H9 (cell line): ENCODE measurements at places on chromosomes 4 and X.

GRCh38 chr4:6688879-6689505 lies 4.7 kb upstream of the S100P start:
- H3K4me3 ChIP-seq = no peak overlapping the region
- H3K36me3 ChIP-seq = peaks cover 15% of the 10 kb centered on the region
- peak; percentile 81 for DNase-seq
- H3K4me1 ChIP-seq = no peaks in the 10 kb centered on the region; the same call in 1 of the 2 replicates

DNA sequence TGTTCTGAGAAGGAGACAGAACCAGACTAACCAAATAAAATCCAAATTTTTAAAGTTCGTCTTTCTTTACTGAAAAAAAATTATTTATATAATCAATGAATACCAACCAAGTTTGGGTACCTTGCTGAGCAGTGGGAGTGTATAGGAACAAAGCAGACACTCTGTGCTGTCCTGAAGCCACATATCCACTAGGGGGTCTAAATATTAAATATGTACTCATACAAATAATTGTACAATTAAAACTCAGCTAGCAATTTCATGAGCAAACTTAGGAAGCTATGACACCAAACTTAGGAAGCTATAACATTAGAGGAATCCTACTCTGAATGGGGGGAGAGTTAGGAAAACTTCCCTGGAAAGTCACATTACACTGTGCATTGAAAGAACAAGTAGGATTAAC lies 582.0 kb upstream of the EPHA5 start:
- no peak for DNase-seq
- no peaks in the 10 kb centered on the region for H3K4me1 ChIP-seq
- peaks cover 4% of the 10 kb centered on the region; the same call in 1 of the 2 replicates for H3K36me3 ChIP-seq
- no peak overlapping the region for H3K27ac ChIP-seq
- H3K4me3 ChIP-seq = no peak overlapping the region

DNA sequence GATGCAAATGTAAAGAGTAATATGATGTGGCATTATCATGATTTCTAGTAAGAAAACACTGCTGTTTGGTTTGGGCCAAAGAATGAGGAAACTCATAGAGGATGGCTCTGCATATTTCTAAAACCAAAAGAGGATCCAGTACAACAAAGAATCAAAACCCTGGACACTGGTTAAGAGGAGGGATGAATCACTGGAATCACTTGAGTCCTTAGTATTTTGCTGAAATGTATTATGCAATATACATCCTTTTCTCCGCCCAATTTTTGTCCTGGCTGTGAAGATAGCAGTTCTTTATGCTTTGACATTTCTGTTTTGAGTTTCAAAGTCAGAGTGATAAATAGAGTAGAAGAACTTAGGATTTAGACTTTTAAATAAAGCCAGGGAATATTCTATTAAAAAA lies 345.9 kb downstream of the PACRGL start:
- DNase-seq = no peak
- H3K4me1 ChIP-seq = no peaks in the 10 kb centered on the region
- H3K27me3 ChIP-seq = no peaks in the 10 kb centered on the region
- no peaks in the 10 kb centered on the region; the same call in 2 of the 3 replicates for H3K36me3 ChIP-seq

DNA sequence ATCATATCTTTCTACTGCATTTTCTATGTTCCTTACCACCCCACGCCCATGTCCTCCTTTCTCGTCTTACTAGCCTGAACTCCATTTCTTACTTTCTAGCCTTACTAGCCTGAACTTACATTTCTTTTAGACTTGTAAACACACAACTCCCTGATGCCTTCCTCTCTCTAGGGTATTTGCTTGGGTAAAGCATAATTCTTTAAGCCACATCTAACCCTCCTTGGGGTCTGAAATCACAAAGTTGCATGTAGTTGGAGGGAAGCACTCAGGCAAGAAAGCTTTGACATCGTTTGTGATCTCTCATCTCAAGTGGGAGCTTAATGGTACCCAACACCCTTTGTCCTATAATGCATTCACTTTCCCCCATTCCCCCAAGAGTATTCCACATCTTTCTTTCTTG lies 124.4 kb downstream of the SPOCK3 start:
- no peaks in the 10 kb centered on the region for H3K4me1 ChIP-seq
- H3K36me3 ChIP-seq = no peaks in the 10 kb centered on the region
- H3K27ac ChIP-seq = no peak overlapping the region
- no peak overlapping the region for H3K4me3 ChIP-seq
- H3K27me3 ChIP-seq = no peaks in the 10 kb centered on the region
- no peak for DNase-seq

DNA sequence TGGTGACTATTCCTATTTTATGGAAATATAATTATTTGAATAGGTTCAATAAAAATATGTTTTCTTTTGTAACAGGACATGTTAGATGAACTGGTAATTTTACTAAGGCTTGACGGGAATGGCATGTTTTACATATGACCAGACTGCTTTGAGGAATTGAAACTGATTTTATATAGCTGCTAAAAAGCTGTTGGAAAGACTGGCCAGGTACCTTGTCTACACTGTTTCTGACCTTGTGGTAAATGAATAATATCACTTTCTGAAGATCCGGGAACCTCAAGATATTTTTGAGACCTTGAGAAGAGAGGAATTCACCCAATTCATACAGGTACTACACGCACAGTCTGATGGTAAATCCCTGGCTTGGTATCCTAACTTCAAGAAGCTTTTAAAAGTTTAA lies 42.1 kb upstream of the USP46 start:
- no peaks in the 10 kb centered on the region for H3K4me1 ChIP-seq
- H3K4me3 ChIP-seq = no peak overlapping the region
- no peak for DNase-seq
- H3K36me3 ChIP-seq = no peaks in the 10 kb centered on the region

DNA sequence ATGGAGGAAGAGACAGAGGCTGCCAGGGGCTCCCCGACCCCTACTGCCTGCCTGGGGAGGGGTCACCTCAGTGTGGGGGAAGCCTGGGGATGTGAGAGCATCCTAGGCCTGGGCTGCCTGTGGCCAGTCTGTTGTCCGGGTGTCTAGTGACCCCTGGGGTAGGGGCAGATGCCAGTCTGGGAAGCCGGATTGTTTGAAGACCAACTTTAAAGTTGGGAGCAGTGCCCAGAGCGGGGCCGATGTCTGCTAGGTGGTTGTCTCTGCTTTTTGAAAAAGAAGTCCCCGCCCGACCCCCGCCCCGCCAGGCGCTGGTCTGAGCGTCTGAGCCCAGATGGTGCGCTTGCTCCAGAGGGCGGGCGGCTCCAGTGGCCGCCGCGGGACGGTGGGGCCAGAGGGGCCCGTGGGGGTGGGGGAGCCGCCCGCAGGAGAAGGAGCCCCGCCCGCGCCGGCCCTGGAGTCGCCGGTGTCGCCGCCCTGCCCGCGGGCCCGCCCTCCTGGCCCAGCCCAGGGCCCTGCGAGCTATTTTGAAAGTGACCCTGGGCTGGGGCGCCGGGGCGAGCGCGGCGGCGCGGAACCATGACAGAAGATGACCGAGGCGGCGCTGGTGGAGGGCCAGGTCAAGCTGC lies at the start of gene DOK7:
TSS of gene DOK7 (plus strand) at position 517 of the 626 bp plus-strand sequence. CDS start at position 587, 70 bp downstream.
- H3K36me3 ChIP-seq = no peaks in the 10 kb centered on the region
- H3K4me3 ChIP-seq = peak within 1 kb of the TSS; percentile 65; the same call in 1 of the 3 replicates
- no peak for DNase-seq
- H3K27ac ChIP-seq = no peak within 1 kb of the TSS
- H3K27me3 ChIP-seq = peaks cover 2% of the 10 kb centered on the region; the same call in 1 of the 2 replicates
